ENCODE measurements at places on chromosomes 7 and 10.

DNA sequence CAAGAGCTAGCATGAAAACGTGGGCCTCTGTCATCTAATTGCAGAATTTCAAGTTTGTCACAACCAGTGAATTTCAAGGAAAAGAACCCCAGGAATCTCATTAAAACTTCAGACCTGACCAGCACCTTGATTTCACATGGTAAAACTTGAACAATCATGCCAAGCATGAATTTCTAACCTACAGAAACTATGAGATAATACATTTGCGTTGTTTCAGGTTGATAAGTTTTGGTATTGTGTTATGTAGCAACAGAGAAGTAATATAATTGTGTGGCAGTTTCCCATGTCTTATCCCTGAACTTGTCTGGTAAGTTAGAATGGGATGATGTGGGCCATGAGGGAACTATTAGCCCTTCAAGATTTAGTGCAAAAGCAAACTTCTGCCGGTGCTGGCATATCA lies 530.1 kb downstream of the ANKRD7 start:
- no peak for DNase-seq

- DNase-seq = no peak
These were observed 113.9 kb downstream of the MYOF start for GRCh38 chr10:93368210-93368609.

DNA sequence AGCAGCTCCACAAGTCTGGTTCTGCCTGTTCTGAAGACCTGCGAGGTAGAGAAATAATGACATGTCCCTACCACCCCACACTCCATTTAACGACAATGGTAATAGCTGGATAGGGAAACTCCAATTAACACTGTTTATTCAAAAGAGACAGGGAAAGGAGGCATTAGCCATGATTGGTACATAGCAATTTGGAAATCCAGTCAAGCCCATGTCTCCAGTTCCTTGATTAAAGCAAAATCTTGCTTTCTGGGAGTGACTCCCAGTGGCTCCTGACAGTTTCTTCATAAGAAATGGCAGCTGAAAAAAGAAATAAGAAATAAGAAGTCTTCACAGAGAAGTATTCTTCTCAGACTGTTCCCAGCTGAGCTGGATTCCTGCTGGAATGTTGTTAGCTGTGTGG lies 140.7 kb upstream of the LYZL2 start:
- no peak for DNase-seq

GRCh38 chr7:50538478-50538877 lies 26.7 kb downstream of the DDC start:
- DNase-seq = no peak

GRCh38 chr7:136887317-136887716 lies 18.9 kb downstream of the CHRM2 start:
- no peak for DNase-seq

- no peak for DNase-seq
These were observed 48.8 kb downstream of the SGMS1 start for GRCh38 chr10:50574931-50575330.

DNA sequence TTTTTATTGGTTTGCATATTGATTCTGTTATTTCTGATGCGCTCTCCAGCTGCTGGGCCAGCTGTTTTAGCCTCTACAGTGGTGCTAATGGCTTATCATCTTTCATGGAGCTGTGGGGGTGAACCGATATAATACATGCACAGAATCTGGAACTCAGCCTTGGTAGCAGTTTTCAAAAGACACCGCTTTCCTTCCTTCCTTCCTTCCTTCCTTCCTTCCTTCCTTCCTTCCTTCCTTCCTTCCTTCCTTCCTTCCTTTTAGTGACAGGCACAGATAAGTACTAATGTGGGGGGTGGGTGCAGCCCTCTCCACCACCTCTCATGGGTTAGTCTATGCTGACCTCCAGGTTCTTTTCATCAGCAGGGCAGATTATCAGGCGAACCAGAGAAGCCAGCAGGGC lies 31.9 kb upstream of the C10orf53 start:
- no peak for DNase-seq

- no peak for DNase-seq
These were observed 59.6 kb downstream of the ATOH7 start for GRCh38 chr10:68172324-68172723.

- DNase-seq = no peak
These were observed 39.6 kb downstream of the NUP205 start for GRCh38 chr7:135597181-135597925.

DNA sequence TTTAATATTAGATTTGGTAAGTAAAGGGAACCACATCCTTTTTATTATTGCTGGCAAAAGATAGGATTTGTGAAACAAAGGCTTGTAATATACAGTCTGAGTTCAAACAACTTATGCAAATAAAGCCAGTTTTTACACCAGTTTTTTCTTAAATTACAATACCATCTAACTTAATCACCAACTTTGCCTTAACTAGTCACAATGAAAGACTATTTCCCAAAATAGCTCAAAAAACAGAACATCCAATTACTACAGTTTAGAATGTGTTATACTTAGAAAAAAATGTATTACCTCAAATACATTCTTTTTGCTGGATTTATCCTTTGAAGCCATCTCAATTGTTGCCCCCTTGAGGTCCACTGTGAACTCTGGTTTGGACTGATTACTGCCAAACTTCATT lies 108.5 kb downstream of the ARHGAP12 start:
- DNase-seq = no peak

DNA sequence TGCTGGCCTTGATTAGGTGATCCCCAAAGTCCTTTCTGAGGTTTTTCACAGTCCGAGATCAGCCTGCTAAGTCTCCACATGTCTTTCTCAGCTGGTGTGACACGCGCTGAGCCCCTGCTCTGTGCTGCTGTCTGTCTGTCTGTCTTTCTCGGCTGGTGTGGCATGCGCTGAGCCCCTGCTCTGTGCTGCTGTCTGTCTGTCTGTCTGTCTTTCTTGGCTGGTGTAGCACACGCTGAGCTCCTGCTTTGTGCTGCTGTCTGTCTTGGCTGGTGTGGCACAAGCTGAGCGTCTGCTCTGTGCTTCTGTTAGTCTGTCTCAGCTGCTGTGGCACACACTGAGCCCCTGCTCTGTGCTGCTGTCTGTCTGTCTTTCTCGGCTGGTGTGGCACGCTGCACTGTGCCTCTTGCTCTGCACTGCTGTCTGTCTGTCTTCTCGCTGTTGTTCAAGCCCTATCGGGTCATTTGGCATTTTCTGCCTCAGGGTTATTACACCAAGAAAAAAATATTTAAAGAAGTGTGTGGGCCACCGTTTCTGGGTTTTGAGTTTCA lies 217.3 kb upstream of the SHH start:
- no peak for DNase-seq

DNA sequence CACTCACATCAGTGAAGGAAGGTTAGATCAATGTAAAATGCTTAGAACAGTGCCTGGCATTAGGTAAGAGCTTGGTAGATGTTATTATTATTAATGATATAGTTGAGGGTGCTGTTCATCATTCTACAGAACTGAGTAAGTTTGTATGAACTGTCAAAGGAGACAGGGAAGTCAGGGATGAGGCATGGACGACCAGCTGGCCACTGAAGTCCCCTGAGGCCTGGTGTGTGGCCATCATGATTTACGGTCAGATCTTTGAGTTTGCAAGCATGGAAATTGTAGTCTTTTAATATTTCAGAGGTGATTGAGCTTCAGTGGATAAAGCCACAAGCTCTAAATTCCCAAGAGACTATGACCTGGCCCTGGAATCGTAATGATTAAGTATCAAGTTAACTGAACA lies 6.9 kb downstream of the ARMC3 start:
- DNase-seq = no peak

DNA sequence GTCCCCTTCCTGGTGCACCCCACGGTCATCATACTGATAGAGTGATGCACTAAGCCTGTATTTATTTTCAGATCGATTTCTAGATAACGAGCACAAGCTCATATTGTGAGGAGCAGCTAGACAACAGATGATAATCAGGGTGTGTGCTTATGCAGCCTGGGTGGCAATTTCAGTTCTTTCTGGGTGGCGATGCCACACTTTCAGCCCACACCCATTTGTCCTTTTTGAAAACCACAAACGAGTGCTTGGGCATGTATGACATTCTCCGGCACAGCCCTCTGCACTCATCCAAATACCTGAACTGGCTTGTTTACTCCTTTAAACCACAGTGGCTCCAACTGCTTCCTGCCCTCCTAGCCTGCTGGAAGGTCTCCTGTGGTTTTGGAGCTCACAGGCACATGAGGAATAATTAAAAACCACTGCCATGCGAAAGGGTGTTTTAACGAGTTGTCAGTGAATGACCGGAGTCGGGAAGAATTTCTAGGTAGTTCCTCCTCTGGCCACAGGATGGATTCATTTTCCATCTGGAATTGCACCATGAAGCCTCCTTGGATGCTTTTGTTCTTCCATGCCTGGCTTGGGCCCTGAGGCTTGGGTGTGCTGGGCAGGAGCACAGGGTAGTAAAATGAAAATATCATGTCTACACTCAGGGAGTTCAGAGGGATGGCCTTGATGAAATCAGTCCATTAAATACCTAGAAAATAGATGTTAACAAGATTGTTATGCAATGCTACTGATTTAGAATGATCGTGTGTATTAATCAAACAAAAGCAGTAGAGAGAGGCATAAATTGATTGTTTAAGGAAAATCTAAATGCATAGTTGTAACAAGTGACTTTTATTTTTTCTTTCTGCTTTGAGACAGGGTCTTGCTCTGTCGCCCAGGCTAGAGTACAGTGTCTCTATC lies 52.4 kb upstream of the ITGB1 start:
- peak; percentile 62 for DNase-seq

- no peak for DNase-seq
These were observed 356.2 kb downstream of the GLRX3 start for GRCh38 chr10:130492266-130492934.

GRCh38 chr10:79602953-79603352 lies 7.8 kb upstream of the SFTPA1 start:
- no peak for DNase-seq

DNA sequence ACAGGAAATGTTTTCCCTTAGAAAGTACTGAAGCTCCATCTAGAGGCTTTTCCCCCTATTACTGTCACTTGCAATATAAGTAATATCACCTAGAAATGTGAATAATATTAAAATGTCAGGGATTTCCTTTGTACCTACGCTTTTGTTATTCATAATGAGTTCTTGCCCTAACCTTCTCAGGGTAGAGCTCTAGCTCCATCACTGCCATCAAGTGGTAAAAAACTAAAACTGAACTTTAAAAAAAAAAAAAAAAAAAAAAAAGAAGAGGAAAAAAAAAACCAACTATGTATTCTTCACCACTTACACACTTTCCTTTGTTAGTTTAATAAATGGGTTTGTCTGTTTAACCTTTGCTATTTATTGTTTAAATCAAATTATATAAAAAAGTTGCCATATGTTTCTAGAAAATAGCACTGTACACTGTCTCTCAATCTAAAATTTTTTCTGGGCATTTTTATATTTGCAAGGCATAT lies 49.9 kb downstream of the DNAJC1 start:
- no peak for DNase-seq

GRCh38 chr10:29959586-29959985 lies 99.8 kb downstream of the JCAD start:
- DNase-seq = no peak

DNA sequence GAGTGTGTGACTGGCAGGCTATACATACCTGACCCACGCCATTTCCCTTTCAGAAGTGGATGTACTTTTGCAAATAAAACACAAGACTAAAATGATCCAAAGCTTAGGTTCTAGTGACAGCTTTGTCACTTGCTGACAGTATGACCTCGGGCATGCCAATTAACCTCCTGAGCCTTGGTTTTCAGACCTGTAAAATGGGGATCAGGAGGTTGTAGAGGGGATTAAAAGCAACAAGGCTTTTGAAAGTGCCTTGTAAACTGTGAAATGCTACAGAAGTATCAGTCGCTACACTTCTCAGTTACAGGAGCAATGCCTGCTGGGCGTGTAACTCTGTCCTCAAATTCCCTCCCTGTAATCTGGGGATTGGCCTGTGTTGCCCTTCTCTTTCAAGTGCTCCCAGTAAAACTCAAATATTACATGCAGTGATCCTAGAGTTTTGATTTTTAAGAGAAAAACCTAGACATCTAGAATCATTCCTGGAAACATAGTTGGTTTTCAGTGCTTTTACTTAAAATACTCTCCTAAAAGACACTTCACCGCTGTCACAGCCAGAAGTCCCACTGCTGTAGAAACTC lies 8.8 kb upstream of the GRB10 start:
- no peak for DNase-seq

DNA sequence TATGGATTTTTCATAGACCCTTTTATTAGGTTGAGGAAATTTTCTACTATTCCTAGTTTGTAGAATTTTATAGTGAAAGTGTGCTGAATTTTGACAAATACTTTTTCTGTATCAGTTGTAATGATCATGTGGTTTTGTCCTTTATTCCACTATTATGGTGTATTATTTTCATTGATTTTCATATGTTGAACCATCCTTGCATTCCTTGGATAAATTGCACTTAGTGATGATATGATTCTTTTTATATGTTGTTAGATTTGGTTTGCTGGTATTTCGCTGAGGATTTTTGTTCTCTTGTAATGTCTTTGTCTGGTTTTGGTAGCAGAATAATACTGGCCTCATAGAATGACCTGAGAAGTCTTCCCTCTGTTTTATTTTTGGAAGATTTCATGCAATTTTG lies 140.6 kb upstream of the CDK6 start:
- no peak for DNase-seq

DNA sequence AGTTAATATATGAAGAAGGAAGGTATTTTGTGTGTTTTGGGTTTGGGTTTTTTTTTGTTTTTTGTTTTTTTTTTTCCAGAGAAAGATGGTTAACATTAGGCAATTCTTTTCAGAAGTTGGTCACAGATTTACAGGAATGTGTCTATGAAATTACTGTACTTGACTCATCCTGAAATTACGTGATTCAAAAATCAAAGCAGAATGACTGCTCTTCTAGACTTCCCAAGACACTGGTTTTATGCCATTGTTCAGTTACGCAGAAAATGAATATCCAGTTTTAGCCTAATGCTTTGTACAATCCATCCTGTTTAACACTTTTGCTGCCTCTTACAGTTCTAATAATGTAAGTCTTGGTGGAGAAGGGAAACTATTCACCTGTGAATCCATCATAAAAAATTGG lies 39.7 kb upstream of the CELF2 start:
- peak; percentile 16 for DNase-seq

DNA sequence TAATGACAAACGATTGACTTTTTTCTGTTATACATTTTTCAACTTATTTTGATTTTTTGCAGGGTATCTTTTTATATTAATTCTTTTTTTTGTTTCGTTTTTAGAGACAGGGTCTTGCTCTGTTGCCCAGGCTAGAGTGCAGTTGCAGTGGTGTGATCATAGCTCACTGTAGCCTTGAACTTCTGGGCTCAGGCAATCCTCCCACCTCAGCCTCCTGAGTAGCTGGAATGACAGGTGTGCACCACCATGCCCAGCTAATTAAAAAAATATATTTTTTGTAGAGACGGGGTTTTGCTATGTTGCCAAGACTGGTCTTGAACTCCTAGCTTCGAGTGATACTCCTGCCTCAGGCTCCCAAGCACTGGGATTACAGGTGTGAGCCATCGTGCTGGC lies 601.3 kb downstream of the PARD3 start:
- no peak for DNase-seq

- no peak for DNase-seq
These were observed 874 bp downstream of the GIMAP5 start for GRCh38 chr7:150738092-150738491.

GRCh38 chr7:92133133-92133736 lies 1.0 kb downstream of the CYP51A1 start:
- DNase-seq = no peak

- DNase-seq = no peak
These were observed 57.4 kb downstream of the GFRA1 start for GRCh38 chr10:116215651-116216050.

- no peak for DNase-seq
These were observed 30.6 kb downstream of the RBM17 start for GRCh38 chr10:6119423-6119822.

GRCh38 chr10:73759512-73760115 lies 15.4 kb downstream of the SEC24C start:
- no peak for DNase-seq

Data from HS-5 (cell line).